ENCODE measurements at places on chromosomes 7 and 10.
A peak's percentile ranks its signal among the peaks of the same experiment; 100 is the strongest.

GRCh38 chr10:78963074-78964034 is 105.4 kb upstream of the ZMIZ1 start:
- peaks cover 36% of the 10 kb centered on the region for H3K27me3 ChIP-seq
- no peak for DNase-seq
- H3K27ac ChIP-seq = no peak overlapping the region
- peaks cover 32% of the 10 kb centered on the region for H3K4me1 ChIP-seq

- H3K36me3 ChIP-seq = no peaks in the 10 kb centered on the region
- H3K4me3 ChIP-seq = peak overlapping the region; percentile 95
- no peaks in the 10 kb centered on the region for H3K27me3 ChIP-seq
- H3K4me1 ChIP-seq = peaks cover 5% of the 10 kb centered on the region
- H3K27ac ChIP-seq = peak overlapping the region; percentile 89
- peak; percentile 35 for DNase-seq
Observed at GRCh38 chr7:7970237-7970530, 1.6 kb downstream of the GLCCI1 start.

DNA sequence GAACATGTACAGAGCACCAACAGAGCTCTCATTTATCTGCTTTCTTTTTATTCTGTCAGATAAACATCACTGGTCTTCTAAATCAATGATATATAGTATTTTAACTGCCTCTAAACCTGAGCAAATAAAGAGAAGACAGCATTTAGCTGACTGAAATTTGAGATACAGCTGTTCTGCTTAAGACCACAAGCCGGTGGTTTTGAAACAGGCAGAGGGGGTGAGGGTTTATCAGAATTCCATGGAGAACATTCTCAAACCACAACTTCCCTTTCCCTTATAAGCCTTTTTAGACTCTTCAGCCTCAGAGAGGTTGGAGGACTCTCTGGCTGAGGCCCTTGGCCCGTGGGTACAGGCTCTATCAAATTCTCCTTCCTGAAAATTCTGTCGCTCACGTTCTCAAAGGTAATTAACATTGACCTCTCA is 87.4 kb upstream of the RSU1 start:
- no peak overlapping the region for H3K4me3 ChIP-seq
- H3K36me3 ChIP-seq = no peaks in the 10 kb centered on the region
- H3K27me3 ChIP-seq = no peaks in the 10 kb centered on the region
- DNase-seq = peak; percentile 55
- H3K27ac ChIP-seq = peak overlapping the region; percentile 84

DNA sequence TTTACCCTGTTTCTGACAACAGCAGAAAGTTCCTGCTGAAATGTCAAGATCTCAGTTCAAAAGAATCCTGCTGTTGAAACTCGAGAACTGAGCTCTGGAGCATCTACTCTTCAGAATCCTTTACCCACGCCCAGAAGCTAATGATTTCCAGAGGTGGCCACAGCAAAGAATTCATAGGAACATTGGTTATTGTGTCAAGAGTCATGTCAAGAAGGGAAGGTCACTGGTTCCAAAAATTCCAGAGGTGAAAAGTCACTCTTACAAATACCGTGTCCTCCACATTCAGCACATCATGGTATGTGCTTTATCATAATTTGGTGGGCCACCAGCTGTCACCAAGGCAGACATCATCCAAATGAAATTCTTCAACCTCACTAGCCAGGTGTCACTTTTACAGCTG is 394.4 kb upstream of the NPVF start:
- no peak overlapping the region for H3K27ac ChIP-seq
- H3K4me3 ChIP-seq = no peak overlapping the region
- H3K27me3 ChIP-seq = no peaks in the 10 kb centered on the region
- no peaks in the 10 kb centered on the region for H3K36me3 ChIP-seq
- no peak for DNase-seq
- peaks cover 12% of the 10 kb centered on the region for H3K4me1 ChIP-seq

- no peak overlapping the region for H3K27ac ChIP-seq
- H3K27me3 ChIP-seq = no peaks in the 10 kb centered on the region
- H3K4me1 ChIP-seq = peaks cover 21% of the 10 kb centered on the region
- H3K4me3 ChIP-seq = no peak overlapping the region
- peaks cover 32% of the 10 kb centered on the region for H3K36me3 ChIP-seq
Observed at GRCh38 chr7:101919363-101920115, 102.1 kb downstream of the CUX1 start.

Data from muscle of leg (tissue), 16 donors.